Astrocyte of the hippocampus (primary cell): ENCODE measurements at places on chromosomes 1 and 21.

- DNase-seq = peak; percentile 1
These were observed 2.0 kb upstream of the OR2AK2 start for GRCh38 chr1:247962911-247963588.

DNA sequence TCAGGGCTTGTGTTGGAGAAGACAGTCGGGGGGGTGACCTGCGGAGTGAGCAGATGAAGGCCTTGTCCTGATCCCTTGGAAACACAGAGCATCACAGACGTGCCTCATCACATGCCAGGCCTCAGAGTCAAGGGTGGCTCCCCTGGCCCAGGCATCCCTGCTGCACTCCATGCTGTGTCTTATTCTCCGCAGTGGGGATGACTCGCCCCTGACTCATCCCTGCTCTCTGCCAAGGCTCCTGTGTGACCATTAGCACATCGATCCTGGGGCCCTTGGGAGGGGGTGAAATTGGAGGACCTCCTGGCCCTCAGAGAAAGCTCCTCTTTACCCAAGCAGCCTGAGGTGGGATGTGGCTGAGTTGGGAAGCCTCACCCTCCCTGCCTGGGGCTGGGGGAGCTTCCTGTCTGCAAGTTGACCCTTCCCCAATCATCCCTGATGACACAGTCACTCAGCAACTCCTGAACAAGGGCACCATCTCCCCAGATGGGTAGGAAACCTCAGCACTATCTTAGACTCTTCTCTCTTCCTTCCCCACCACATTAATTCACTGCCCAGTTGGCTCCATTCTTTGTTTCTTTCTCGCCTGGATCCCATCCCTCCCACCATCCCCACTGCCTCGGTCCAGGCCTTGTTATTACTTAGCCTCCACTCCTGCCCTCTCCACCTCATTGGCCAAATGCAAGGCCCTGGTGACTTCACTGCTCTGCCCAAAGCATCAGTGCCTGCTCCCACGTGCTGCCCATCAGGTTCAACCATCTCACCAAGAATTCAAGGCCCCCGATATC is 74.6 kb downstream of the CAMK2N1 start:
- DNase-seq = peak; percentile 86

GRCh38 chr1:114094363-114094634 is 59.4 kb downstream of the SYT6 start:
- DNase-seq = peak; percentile 26

DNA sequence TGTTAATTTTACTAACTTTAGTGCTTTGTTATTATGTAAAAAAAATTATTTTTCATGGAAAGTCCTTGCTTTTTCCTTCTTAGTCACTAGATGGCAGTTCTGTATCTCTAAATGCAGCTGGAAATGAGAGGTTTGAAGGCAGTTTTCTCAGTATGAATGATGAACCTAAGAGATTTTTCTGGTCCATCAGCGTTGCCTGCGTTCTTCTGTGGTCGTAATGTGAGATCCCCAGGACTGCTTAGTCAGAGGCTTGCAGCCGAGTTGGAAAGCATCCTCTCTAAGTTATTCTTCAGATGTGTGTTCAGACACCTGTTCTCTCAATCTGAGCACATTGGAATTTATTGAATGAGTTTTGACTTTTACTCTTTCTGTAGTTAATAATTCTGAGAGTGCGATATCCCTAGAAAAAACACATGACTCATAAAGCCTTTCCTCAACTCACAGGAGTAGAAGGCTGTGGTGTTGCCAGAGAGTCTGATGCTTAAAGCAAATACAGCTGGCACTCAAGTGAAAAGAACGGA is 99.3 kb downstream of the FMN2 start:
- DNase-seq = peak; percentile 94

- no peak for DNase-seq
These were observed 7.8 kb upstream of the P3R3URF start for GRCh38 chr1:46183926-46184557.

DNA sequence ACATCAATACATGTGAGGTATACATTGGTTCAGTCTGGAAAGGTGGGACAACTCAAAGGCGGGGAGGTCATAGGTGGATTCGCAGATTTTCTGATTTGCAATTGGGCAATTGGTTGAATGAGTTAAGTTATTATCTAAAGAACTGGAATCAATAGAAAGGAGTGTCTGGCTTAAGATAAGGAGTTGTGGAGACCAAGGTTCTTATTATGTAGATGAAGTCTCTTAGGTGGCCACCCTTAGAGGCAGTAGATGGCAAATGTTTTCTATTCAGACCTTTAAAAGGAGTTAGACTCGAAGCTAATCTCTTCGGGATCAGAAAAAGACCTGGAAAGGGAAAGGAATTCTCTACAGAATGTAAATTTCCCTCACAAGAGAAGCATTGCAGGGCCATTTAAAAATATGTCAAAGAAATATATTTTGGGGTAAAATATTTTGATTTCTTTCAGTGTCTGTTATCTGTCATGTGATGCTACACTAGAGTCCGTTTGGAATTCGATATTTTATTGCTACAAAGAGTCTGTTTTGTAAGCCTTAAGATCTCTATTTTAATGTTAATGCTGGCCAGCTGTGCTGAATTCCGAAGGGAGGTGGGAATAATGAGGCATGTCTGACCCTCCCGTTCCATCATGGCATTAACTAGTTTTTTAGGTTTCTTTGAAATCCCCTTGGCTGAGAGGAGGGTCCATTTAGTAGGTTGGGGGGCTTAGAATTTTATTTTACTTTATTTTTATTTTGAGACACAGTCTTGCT is 265.1 kb downstream of the PTPRU start:
- no peak for DNase-seq
